ENCODE measurements at places on chromosomes 11 and 22.

GRCh38 chr11:65362320-65362931 lies 7.9 kb downstream of the TIGD3 start:
- H3K27ac ChIP-seq = no peak overlapping the region
- no peaks in the 10 kb centered on the region for H3K36me3 ChIP-seq
- H3K4me3 ChIP-seq = no peak overlapping the region
- H3K27me3 ChIP-seq = no peaks in the 10 kb centered on the region
- no peaks in the 10 kb centered on the region for H3K4me1 ChIP-seq

DNA sequence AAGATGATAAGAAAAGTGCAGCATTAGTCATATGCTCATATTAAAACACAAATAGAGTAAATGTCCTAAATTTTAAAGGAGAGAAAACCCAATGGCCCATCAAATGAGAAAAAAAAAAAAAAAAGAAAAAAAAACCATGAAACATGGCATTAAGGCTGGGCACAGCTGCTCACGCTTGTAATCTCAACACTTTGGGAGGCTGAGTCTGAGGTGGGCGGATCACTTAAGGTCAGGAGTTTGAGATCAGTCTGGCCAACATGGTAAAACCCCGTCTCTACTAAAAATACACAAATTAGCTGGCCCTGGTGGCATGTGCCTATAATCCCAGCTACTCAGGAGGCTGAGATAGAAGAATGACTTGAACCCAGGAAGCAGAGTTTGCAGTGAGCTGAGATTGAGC lies 515.5 kb upstream of the ANO3 start:
- no peak for DNase-seq
- H3K27ac ChIP-seq = no peak overlapping the region
- no peaks in the 10 kb centered on the region for H3K4me1 ChIP-seq
- H3K27me3 ChIP-seq = no peaks in the 10 kb centered on the region

DNA sequence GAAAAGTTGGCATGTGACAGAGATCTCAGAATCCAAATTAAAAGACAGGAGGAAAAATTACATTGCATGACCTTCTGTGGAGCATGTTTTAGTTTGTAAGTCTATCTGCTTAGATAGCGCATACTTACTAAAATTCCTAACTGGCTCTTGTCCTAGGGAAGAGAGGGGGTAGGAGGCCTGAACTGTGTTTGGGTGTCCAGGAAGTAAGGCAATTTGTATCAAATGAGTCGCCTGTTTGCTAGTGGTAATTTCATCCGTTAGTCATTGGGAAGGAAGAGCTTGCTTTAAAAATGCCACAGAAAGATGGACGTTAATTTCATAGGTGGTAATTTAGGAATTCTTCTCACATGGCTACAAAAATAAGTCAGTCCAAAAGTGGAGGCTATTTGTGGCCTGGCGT lies 18.5 kb downstream of the GRK3 start:
- no peak overlapping the region for H3K4me3 ChIP-seq
- DNase-seq = no peak
- H3K27ac ChIP-seq = no peak overlapping the region
- H3K27me3 ChIP-seq = no peaks in the 10 kb centered on the region

DNA sequence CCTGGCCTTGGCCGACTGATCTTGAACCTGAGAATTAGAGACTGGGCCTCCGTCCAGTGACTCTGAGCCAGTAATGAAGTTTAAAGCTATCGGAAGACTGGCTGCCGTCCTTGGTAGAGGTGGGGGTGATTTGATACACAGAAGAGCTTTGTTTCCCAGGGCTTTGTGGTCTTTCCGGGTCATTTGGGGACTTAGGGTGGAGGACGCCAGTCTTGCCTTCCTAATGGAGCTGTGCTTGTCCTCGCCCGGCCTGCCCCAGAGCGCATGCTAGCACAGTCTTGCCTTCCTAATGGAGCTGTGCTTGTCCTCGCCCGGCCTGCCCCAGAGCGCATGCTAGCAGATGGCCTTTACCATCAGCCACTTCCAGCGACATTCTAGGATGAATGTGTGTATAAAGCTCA lies 65.8 kb downstream of the ST3GAL4 start:
- no peaks in the 10 kb centered on the region for H3K27me3 ChIP-seq
- no peak overlapping the region for H3K4me3 ChIP-seq
- peak overlapping the region; percentile 40 for H3K27ac ChIP-seq
- H3K36me3 ChIP-seq = no peaks in the 10 kb centered on the region
- no peak for DNase-seq

GRCh38 chr11:1762537-1763302 lies 1.0 kb downstream of the CTSD start:
- H3K36me3 ChIP-seq = peaks cover 2% of the 10 kb centered on the region
- peak overlapping the region; percentile 98 for H3K4me3 ChIP-seq
- no peaks in the 10 kb centered on the region for H3K4me1 ChIP-seq
- H3K27me3 ChIP-seq = no peaks in the 10 kb centered on the region

DNA sequence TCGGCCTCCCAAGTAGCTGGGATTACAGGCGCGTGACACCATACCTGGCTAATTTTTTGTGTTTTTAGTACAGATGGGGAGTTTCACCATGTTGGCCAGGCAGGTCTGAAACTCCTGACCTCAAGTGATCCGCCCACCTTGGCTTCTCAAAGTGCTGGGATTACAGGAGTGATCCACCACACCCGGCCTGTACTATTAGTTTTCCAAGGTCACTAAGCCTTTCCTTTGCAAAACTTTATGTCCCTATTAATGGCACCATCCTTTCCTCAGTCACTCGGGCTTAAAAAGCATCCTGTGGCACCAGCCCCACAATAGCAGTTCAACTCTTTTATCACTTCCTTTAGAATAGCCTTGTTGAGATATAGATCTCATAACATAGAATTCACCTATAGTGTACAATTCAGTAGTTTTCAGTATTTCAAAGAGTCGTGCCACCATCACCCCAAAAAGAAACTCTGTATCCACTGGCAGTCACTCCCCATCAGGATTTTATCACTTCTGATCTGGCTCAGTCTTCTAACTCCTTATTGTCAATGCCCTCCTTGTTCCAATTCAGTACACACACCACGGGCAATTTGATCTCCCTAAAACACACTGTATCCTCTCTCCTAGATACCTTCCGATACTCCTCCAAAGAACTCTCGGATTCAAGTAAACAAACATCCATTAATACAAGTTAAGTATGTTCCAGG lies 921 bp upstream of the BCL2L13 start:
- no peaks in the 10 kb centered on the region for H3K27me3 ChIP-seq
- DNase-seq = no peak
- peak overlapping the region; percentile 98 for H3K27ac ChIP-seq
- H3K4me3 ChIP-seq = peak overlapping the region; percentile 90

- peak overlapping the region; percentile 11 for H3K27ac ChIP-seq
- no peaks in the 10 kb centered on the region for H3K27me3 ChIP-seq
- no peak overlapping the region for H3K4me3 ChIP-seq
- H3K4me1 ChIP-seq = no peaks in the 10 kb centered on the region
- no peaks in the 10 kb centered on the region for H3K36me3 ChIP-seq
- DNase-seq = no peak
Measured at GRCh38 chr22:38033522-38034277, 23.5 kb upstream of the PICK1 start.

DNA sequence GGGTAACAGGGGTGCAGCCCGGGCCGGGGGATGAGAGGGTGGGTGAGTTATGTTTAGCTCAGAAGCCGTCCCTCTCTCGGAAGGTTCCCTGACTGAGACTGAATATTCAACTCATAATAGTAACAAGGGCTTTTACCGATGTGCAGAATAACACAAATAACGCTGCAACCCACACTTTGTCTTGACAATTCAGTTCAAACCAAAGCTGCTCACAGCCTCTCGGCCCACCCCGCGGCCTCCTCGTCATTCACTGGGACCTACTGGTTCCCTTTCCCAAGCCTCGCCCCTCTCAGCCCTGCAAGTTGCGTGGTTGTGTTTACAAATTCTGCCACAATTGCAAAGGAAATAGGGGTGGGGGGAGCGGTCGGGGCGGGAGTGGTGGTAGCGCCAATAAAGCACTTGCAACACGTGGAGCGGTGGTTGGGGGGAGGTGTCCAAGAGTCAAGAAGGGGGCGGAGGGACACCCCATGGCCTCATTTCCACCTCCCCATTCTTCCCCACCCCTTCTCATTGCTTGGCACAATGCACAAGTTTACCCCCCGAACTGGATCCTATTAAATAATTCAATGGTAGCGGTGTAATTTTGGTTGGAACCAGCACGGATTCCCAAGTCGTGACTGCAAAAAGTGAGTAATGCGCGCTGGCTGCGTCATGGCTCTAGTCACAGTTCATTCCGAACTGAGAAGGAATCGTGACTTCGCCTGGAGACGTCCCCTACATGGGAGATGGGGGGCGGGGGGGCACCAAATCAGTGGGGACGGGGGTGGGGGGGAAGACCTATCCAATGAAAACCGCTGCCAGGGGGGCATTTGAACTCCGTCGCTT lies 102.0 kb upstream of the HSD17B12 start:
- no peak overlapping the region for H3K27ac ChIP-seq
- DNase-seq = no peak
- peak overlapping the region; percentile 46 for H3K4me3 ChIP-seq
- H3K36me3 ChIP-seq = no peaks in the 10 kb centered on the region
- no peaks in the 10 kb centered on the region for H3K4me1 ChIP-seq

DNA sequence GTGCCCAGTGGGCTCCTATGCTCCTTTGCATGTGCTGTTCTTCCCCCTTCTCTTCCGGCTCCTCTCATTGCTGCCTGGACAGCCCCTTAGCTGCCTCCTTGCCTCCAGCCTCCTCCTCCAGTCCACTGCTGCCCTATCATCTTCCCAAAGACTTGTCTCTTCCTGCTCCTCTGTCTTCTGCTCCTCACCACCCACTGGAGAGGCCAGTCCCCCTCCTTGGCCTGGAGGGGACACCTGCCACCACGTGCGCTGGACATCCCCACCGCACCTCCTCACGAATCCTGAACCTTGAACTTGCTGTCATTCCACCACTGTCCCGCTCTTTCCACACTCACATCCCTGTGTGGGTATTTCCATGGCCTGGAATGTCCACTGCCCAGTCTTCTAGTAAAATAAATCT lies 49.8 kb downstream of the MICAL2 start:
- no peak overlapping the region for H3K4me3 ChIP-seq
- no peaks in the 10 kb centered on the region for H3K27me3 ChIP-seq
- no peak overlapping the region for H3K27ac ChIP-seq
- no peaks in the 10 kb centered on the region for H3K36me3 ChIP-seq

DNA sequence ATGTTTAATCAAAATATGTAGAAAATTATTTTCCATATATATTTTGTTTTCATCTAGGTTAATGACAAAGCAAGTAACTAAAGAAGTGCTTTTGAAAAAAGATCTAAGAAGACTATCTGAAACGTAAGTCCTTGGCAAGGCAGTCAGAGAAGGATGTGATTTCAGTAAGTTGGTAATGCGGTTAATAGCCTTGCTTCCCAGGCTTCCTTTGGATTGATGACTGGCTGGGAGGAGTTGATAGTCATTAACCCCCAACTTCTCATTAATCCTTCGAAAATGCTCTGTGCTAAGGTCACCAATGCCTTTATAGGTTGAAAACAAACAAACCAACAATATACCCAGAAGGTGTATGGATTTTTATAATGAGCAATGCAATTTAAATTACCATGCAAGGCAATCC lies 1326.5 kb downstream of the LRRC4C start:
- no peaks in the 10 kb centered on the region for H3K27me3 ChIP-seq
- H3K4me1 ChIP-seq = no peaks in the 10 kb centered on the region
- no peaks in the 10 kb centered on the region for H3K36me3 ChIP-seq

- H3K27ac ChIP-seq = no peak overlapping the region
- H3K27me3 ChIP-seq = no peaks in the 10 kb centered on the region
- no peaks in the 10 kb centered on the region for H3K36me3 ChIP-seq
- DNase-seq = no peak
- H3K4me3 ChIP-seq = no peak overlapping the region
Measured at GRCh38 chr11:122724520-122724919, 69.0 kb downstream of the UBASH3B start.

GRCh38 chr22:29339381-29340235 lies 24.1 kb upstream of the RASL10A start:
- no peaks in the 10 kb centered on the region for H3K4me1 ChIP-seq
- peaks cover 28% of the 10 kb centered on the region for H3K36me3 ChIP-seq
- H3K27ac ChIP-seq = no peak overlapping the region
- no peak overlapping the region for H3K4me3 ChIP-seq

- peaks cover 52% of the 10 kb centered on the region for H3K4me1 ChIP-seq
- H3K27ac ChIP-seq = no peak overlapping the region
- no peak for DNase-seq
- no peak overlapping the region for H3K4me3 ChIP-seq
- no peaks in the 10 kb centered on the region for H3K36me3 ChIP-seq
- no peaks in the 10 kb centered on the region for H3K27me3 ChIP-seq
Measured at GRCh38 chr11:72792437-72793021, 1.3 kb downstream of the STARD10 start.

GRCh38 chr22:44443641-44444235 lies 54.3 kb downstream of the RTL6 start:
- no peak for DNase-seq
- no peaks in the 10 kb centered on the region for H3K36me3 ChIP-seq
- H3K4me1 ChIP-seq = no peaks in the 10 kb centered on the region
- H3K27me3 ChIP-seq = no peaks in the 10 kb centered on the region
- no peak overlapping the region for H3K4me3 ChIP-seq

- no peak overlapping the region for H3K4me3 ChIP-seq
- H3K27me3 ChIP-seq = no peaks in the 10 kb centered on the region
- H3K36me3 ChIP-seq = no peaks in the 10 kb centered on the region
- no peak for DNase-seq
- no peak overlapping the region for H3K27ac ChIP-seq
Measured at GRCh38 chr22:42229455-42230149, 40.9 kb downstream of the TCF20 start.
